NCI-H446 treated with DMSO at 0.1 percent for 48 hours (cell line): ENCODE measurements at places on chromosomes 3 and 15.

- no peak for DNase-seq
Observed at GRCh38 chr15:93189561-93189960, 100.5 kb upstream of the RGMA start.

- DNase-seq = no peak
Observed at GRCh38 chr15:101187820-101188636, 63.8 kb downstream of the CHSY1 start.

- no peak for DNase-seq
Observed at GRCh38 chr3:172312001-172312400, 136.3 kb downstream of the GHSR start.

GRCh38 chr15:101501703-101502373 is 12.3 kb upstream of the PCSK6 start:
- DNase-seq = no peak

DNA sequence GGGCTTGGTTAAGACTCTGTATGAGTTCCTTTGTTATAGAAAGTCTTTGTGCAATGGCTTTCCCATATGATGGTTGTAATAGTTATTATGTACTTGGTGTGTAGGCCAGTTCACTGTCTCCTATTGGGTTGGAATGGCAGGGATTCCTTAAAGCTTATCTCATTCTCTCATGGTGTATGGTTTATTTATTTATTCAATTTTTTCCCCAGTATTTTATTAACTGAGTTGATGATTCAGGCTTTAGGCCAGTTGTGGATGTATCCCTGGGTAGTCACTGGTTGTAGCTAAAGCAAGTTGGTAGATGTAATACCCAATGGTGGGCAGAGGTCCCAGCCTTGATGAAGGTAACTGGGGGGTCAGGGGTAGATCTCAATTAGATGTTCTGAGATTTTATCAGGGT is 349.4 kb downstream of the DOCK3 start:
- no peak for DNase-seq

DNA sequence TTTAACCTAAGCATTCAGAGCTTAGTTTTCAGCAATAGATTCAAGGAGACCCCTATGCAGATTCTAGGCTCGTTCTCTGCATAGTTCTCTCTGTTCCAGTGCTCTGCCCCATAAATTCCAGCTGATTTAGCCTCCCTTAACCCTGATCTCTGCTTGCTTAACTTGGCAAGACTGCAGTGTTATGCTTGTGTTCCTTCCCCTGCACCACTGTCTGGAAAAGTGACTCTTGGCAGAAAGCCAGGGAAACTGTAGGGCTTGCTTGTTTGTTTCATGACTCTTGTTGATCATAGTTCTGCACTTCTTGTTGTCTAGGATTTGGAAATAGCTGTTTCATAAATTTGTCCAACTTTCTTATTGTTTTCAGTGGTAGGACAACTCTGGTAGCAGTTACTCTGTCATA is 40.1 kb downstream of the ANAPC13 start:
- peak; percentile 5 for DNase-seq

GRCh38 chr3:78506061-78506460 is 1261.7 kb downstream of the ROBO1 start:
- no peak for DNase-seq

- no peak for DNase-seq
Observed at GRCh38 chr3:30548600-30548999, 57.8 kb upstream of the TGFBR2 start.

DNA sequence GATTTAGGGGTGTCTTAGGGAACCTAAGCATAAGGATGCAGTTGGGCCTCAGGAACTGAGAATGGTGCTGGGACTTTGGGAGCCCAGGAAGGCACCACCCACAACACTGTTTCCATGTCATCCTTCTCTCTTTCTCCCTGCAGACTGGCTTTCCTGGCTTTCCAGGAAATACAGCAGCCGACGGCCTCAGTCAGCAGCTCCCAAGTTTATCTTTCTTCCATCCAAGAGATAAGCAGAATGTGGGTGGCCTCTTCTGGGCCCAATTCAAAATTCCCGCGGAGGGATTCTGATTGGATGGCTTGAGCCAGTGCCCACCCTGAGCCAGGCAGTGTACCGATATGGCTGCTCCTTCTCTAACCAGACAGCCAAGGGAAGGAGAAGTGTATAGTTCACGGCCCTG is 4.5 kb upstream of the CLN6 start:
- DNase-seq = no peak

DNA sequence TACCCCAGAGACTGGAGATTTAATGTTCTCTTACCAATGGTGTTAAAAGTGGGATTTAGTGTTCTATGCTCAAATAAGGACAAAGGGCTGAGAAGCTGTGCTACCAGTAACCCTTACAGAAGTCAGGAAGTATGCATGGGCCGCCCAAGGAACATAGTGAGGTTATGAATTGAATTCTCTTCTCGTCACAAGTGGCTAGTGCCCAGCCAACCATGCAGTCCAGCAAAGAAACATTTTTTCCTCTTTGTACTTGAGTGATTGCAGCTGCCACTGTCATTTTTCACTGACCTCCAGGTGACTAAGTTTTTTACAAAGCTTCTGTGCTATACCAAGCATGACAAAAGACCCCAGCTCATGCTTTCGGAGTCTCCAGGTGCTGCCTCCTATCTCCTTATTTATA is 110.6 kb upstream of the DCBLD2 start:
- DNase-seq = no peak

- no peak for DNase-seq
Observed at GRCh38 chr15:65580287-65580686, 30.6 kb downstream of the INTS14 start.

GRCh38 chr15:49082960-49083359 is 36.7 kb upstream of the SECISBP2L start:
- DNase-seq = no peak

- DNase-seq = no peak
Observed at GRCh38 chr15:64006642-64007041, 39.6 kb downstream of the DAPK2 start.

DNA sequence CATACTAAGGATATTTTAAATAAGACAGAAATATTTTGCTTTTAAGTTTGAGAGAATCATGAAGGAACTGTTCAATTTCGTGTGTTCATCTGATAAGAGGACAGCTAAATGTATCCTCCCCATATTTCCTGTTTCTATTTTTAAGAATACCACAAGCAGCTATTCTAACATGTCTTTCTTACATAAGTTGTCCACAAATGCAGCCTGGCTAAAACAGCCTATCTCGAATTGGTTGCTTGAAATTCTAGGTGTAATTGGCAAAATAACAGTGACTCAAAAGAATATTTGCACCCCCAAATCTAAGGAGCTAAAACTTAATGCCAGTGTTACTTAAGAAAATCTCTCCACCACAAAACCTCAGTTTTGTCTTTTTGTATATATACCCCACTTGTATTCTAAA is 35.0 kb downstream of the BTLA start:
- no peak for DNase-seq

DNA sequence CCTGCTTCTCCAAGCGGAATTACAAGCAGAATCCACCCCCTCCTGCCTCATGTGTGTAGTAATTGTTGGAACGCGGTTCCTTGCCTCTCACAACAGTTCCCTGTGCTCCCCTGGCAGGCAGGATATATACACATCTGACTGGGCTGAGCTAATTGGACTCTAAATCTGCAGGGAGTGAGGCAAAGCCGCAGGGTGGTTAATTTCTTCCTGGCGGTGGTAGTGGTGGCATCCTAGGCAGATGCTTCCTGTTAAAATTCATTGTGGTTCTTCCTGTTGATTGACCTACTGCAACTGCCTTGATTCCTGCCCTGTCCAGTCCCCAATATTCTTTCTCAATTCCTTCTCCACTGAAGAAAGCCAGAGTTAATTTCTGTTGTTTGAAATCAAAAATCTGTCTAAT is 202.9 kb upstream of the PROK2 start:
- DNase-seq = peak; percentile 4

DNA sequence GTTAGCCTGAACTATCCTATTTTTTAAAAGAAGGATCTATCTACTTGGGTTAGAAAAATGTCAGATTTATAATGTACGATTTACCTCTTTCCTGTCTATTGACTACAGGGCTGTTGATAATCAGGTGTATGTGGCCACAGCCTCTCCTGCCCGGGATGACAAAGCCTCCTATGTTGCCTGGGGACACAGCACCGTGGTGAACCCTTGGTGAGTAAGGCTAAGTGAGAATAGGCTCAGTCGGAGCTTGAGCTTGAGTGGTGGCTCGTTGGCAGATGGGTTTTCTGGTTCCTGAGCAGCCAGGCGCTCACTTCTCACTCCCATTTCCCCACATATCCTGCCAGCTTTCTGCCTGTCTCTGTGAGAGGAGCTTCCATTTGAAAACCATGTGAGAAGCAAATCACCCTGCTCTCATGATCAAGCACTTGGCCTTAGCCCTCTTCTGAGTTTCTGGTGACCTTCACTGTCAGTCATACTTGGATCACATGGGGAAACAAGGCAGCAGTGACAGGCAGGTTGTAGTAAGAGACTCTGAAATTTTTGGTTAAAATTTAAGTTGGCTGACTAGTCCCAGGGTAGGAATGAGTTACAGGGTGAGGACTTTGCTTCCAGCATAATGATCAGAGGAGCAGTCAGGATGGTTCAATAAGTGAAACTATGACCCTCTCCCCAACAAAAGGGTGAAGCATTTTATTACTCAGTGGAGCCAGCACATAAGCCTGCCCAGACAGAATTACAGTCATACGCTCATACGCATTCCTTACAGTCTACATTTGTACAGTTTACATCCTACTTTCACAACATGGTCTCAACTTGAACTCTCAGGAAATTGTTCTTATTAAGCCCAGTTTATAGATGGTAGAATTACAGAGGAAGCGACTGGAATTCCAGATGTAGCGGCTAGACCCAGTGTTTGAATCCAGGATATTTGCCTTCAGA is 18.0 kb downstream of the NIT2 start:
- no peak for DNase-seq

- DNase-seq = no peak
Observed at GRCh38 chr3:56980243-56980642, 80.2 kb upstream of the SPATA12 start.

DNA sequence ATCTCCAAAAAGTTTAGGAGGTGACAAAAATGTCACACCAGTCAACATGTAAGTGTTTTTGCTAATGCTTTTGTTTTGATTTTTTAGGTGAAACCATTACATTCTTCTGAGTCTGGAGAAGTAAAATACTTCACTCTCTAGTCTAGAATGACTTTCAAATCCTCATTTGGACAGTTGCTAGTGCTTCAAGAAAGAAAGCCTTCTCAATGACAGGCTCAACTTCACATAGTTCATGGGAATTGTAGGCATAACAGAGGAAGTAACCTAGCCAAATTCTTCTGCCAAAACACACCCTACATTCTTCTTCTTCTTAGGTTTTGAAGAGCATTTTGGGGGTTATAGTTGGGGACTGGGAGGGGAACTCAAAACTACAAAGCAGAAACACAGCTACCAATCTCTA is 29.4 kb upstream of the HEG1 start:
- DNase-seq = no peak

- DNase-seq = no peak
Observed at GRCh38 chr3:49028298-49028672, 913 bp downstream of the IMPDH2 start.

GRCh38 chr15:74050127-74050526 is 32.2 kb downstream of the GOLGA6A start:
- no peak for DNase-seq
